ENCODE measurements at places on chromosomes 12 and 14. TPM values are rescaled to one million over a fixed set of nuclear protein-coding genes. Genes with fewer than 3 reads are reported as not detected.

Gene TESPA1
- not detected for total RNA-seq

Gene TMEM132C
- total RNA-seq = not detected

Gene SERPINA10
- not detected for total RNA-seq

Gene TM9SF1
- total RNA-seq = 71.4 TPM

Gene BMP4
- total RNA-seq = 2.2 TPM

Gene ACVRL1
- not detected for total RNA-seq

Gene SLC5A8
- not detected for total RNA-seq
